NCI-H1105 treated with DMSO at 0.1 percent for 48 hours (cell line): ENCODE measurements at places on chromosomes 13 and 19.

GRCh38 chr19:1343041-1343440 lies 40.7 kb upstream of the NDUFS7 start:
- DNase-seq = no peak

DNA sequence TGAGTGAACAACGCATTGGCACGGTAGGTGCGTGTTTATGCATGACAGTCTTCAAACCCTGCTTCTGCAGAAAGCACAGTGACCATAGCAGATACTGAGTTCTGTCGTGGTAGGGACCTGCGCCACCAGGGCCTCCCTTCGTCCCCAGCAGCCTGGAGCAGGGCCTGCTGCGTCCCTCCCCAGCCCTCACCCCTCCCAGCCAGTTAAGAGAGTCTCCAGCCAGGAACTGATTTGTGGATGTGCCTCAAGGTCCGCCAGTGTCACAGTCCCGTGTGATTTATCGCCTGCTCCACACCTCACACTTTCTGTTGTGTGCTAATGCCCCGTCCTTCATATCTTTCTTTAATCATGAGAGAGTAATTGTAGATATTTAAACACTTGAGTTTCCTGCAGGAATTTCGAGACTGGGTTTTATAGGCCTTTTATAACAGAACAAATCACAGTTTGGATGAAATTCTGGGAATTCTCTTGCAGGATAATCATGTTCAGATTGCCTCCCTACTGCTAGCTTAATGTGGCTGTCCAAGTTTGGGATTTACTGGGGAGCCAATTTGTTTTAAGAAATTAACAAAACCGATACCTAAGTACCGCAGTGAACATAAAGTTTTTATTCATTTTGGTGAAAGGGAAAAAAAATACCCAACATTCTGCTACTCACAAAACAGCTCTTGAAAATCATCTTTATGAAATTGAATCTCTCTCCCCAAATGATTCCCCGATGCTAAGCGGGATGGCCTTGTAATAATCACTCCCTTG lies 438.6 kb downstream of the TSHZ3 start:
- no peak for DNase-seq

DNA sequence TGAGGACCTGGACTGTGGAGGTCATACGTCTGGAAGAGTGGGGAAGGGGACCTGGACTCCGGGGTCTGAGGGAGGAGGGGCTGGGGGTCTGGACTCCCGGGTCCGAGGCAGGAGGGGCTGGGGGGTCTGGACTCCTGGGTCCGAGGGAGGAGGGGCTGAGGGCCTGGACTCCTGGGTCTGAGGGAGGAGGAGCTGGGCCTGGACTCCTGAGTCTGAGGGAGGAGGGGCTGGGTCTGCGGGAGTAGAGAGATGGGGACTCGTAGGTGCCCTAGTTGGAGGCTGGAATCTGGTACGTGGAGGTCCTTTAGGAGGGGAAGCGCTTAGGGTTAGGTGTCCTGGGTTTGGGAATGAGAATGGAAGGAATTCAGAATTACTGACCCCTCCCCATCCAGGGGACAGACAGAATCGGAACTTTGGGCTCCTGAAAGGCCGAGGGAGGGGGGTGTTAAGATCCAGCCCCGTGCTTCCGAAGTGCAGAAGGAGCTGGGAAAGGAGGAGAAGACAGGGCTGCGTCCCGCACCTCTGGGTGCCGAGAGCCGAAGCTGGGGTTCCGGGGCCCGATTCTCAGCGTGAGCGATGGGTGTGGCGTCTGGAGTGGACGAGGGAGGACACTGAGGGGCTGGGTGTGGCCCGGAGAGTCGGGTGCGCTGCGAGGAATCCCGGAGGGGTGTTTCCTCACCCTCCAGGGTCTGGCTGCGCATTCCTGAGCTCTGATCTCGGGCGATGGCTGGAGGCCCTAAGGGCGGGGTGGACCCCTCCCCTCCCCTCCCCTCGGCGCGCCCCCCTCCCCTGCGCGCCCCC lies 608 bp downstream of the MYADM start:
- DNase-seq = no peak

DNA sequence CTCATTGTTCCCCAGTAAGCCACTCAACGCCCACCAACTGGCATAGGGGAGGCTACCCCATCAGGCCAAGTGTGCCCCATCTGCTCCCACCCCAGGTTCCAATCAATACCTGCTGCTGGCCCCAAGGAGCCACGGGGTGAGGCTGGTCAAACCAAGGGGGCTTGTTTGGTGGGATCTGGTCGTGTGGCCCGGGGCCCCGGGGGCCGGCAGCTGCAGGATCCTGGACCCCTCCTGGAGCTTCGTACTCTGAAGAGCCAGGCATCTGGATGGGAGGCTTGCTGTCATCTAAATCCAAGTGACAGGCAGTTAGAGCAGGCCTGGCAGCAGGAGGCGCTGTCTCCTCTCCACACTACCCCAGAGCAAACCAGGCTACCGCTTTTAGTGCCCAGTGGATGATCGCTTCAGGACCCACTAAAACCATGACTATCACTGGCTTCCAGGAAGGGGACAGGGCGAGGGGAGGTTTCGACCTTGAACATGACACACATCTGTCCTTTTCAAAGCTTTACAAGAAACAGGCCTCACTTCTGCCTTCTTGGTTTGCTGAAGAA lies 14.2 kb downstream of the CHERP start:
- no peak for DNase-seq

DNA sequence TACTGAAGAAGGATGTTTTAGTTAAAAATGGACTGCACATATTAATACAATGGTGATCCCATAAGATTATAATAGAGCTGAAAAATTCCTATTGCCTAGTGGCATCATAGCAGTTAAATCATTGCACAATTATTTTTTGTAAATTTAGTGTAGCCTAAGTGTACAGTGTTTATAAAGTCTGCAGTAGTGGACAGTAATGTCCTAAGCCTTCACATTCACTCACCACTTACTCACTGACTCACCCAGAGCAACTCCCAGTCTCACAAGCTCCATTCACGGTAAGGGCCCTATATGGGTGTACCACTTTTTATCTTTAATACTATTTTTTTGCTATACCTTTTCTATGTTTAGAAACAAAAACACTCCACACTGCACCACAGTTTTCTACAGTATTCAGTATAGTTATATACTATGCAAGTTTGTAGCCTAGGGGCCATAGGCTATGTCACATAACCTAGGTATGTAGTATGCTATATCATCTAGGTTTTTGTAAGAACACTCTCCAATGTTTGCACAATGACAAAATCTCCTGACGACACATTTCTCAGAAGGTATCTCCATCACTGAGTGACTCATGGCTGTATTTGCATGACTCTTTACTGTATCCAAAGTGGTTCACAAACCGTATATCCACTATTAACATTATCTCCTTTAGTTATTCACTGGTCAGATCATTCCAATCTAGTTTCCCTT lies 536.0 kb downstream of the KLF12 start:
- DNase-seq = no peak

GRCh38 chr13:45623516-45624090 lies 8.1 kb upstream of the ERICH6B start:
- no peak for DNase-seq
